ENCODE measurements at places on chromosomes 12 and 14. TPM values are rescaled to one million over a fixed set of nuclear protein-coding genes. Genes with fewer than 3 reads are reported as not detected.

The FLRT2 gene
- total RNA-seq: 1.7 TPM

The KRT77 gene
- total RNA-seq: not detected

The DCN gene
- total RNA-seq: 321 TPM

The PPFIA2 gene
- 0.96 TPM for total RNA-seq

The PLCZ1 gene
- not detected for total RNA-seq

The PGF gene
- total RNA-seq: 17.8 TPM

The NEUROD4 gene
- total RNA-seq: not detected
